ENCODE measurements at places on chromosomes 5 and 9.

DNA sequence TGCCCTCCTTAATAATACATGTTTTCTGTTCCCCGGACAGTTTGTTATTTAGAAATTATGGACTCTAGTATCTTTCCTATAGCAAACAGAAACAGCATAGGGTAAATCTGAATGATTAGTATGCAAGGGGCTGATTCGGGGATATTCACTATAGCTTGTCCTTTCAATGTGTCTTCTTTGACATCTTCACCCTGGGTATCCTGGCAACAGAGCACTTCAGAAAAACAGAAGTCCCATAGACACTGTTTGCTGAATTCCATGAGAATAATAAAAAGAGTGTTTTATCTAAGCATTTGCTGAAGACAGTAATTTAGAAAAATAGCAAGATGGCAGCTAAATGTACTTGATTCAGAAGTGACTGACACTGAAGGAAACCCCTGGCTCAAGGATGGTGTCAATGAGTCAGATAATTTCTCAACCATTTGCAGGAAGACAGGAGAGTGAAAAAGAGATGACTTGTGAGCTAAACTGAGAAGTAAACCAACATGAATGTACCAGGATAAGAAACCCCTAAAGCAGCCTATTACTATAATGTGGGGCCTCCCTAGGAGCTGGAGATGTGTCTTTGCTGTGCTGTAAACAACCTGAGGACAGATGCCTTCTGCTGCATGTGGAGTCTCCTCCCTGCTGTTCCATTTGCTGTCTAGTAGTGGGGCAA lies 246.2 kb downstream of the MAN2A1 start:
- DNase-seq = peak; percentile 30

GRCh38 chr5:144195448-144195847 lies 24.8 kb downstream of the KCTD16 start:
- DNase-seq = no peak

- no peak for DNase-seq
Observed at GRCh38 chr5:36070687-36071571, 4.2 kb upstream of the UGT3A2 start.

GRCh38 chr5:151585970-151586369 lies 5.2 kb downstream of the FAT2 start:
- DNase-seq = no peak

DNA sequence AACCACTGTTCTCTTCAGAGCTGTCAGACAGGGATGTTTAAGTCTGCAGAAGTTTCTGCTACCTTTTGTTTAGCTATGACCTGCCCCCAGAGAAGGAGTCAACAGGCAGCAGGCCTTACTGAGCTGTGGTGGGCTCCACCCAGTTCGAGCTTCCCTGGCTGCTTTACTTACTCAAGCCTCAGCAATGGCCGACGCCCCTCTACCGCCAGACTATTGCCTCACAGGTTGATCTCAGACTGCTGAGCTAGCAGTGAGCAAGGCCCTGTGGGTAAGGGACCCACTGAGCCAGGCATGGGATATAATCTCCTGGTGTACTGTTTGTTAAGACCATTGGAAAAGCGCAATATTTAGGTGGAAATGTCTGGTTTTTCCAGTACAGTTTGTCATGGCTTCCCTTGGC lies 229.6 kb downstream of the TMEM167A start:
- no peak for DNase-seq

GRCh38 chr9:126401581-126401980 lies 75.0 kb downstream of the MVB12B start:
- DNase-seq = no peak

DNA sequence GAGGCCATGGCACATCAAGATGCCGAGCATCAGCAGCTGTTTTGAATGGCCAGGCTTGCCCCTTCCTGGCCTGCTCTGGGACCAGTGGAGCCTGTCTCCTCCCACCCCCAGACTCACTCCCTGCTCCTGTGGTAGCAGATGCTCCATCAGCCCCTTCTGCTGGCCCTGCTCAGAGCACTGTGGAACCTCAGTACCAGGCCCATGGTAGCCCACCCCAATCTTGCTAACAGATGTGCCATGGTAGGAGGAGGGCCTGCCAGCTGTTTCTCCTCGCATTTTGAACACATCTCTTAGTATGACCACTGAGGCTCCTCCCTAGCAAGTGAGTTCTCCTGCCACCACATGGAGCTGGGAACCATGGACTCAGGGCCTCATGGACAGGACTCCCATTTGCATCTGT lies 29.5 kb downstream of the COL27A1 start:
- no peak for DNase-seq

GRCh38 chr5:112552216-112552615 lies 133.1 kb upstream of the EPB41L4A start:
- no peak for DNase-seq

DNA sequence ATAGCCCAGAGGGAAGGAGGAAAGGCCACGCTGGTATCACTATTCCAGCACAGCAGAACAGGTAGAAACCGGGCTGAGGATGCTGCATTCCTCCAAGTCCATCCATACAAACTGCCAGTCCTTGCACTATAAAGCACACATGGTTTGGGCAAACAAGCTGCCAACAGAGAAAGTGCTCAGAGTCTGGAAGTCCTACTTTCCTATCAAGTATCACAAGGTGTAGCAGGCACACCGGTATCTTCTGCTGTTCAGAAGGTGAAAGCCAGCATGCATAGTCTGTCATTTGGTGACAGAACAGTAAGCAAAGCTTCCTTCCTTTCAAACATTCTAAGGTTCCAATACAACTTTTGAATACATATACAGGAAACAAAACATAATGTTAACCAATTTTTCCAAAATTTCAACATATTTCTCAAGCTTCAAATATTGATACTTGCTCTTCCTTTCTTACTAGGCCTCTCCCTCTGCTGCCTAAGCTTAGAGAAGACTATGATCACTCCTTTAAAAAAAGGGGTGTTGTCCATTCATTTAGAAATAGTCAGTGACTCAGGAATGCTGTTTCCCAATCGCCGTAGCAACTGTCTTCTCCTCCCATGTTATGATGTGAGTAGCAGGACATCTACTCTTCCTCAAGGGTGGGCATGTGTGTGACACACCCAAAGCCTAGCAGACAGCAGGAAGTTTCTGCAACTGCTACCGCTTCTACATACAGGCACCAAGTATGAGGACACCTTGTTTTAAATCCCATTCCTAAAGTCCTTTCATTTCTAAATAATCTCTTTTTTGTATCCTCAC lies 14.7 kb downstream of the DIAPH1 start:
- DNase-seq = peak; percentile 50

DNA sequence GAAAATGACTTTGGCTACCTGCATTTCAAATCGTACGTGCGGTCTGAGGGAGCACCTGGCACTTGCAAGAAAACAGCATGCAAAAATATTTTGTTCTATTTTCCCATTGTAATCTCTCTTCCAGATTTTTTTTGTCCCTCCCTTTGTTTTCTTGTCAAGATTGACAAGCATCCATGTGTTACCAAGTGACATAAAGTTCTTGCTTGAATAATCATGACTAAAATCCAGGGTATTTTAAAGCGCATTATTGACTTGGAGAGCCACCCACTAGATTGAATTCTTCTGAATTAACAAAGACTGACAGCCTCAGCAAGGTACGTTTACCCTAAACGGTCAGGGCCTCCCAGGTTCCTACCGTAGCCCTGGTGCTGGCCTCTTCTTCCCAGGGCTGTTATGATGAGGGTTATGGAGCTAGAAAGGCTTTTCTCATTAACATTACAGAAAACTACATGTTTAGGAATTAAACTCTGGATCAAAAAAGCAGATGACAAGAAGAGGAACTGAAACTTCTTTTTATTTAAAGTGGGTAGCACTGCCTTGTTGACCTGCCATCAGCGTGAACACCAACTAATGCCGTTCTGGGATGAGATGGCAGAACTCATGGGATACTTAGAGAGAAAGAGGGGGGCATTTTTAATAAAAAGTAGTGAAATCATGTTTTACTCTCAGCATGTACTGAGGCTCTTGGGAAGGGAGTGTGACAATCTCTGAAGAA lies 297.0 kb downstream of the EFNA5 start:
- DNase-seq = no peak

GRCh38 chr5:132773601-132774355 lies 3.3 kb downstream of the SEPTIN8 start:
- DNase-seq = no peak

GRCh38 chr9:124870723-124871122 lies 8.8 kb downstream of the ARPC5L start:
- DNase-seq = no peak

- DNase-seq = no peak
Observed at GRCh38 chr9:125475385-125475784, 213.8 kb downstream of the GAPVD1 start.

GRCh38 chr5:1882337-1883119 lies at the start of gene IRX4:
TSS of gene IRX4 (minus strand) at chr5:1882925. CDS start at chr5:1882647, 278 bp downstream.
- no peak for DNase-seq

DNA sequence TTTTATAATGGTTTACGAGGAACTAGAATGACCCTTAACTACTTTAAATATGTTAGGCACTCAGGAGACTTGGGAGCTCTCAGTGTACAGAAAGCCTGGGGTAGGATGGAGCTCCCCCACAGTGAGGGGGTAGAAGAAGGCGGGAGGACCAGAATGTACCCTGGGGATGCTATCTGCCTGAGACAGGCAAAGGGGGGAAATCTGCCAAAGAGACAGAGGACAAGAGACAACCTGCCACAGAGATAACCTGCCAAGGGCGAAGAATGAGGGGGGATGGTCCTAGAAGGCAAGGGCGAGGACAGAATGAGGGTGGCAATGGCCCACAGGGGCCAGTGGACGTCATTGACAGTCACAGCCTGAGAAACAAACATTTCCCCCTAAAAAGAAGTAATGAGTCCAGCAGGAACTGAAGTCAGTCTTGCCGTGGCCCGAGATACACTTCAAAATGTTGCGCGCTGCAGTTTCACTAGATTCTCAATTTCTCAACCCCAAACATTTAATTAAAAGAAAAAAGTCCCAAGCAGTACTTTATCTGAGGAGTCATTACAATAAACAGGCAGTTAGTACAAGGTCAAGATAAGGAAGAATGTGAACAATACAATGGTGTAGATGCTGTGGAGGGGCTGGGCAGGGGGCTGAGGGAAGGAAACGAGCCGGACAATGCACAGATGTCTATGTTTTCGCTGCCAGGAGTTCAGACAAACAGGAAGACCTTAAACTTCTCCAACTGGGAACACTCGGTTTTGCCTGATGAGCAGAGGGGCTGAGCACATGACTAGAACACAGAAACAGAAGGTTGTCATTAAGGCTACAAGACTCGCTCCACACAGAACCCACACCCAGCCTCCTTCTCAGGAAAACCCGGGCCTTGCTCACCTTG lies 125.0 kb downstream of the LHFPL2 start:
- no peak for DNase-seq

GRCh38 chr5:173624282-173624681 lies 7.8 kb upstream of the BOD1 start:
- DNase-seq = no peak

DNA sequence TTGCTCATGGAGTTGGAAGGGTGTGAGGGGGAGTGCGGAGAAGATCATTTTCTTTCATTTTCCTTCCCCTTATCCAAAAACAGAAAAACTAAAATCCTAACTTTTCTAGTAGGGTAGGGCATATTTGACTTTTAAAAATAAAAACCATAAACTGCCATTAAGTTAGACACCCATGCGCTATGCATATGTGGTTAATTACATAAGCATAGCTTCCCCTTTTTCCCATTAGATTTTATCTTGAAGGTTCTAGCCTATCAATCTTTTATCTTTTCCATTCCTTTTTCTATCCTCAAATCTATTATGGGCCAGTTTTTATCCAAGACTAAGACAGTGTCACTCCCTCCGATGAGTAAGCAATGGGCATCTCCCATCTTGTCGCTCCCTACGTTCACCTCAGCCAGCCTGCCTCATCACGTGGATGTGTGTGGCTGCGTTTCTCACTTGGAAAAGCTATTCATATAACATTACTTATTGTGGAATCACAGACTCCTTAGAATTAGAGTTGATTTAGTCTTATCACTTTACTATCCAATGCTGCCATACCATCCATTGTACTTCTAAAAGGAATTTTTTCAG lies 49.2 kb downstream of the PCSK5 start:
- DNase-seq = no peak

GRCh38 chr5:60207040-60207439 lies 313.5 kb upstream of the PDE4D start:
- DNase-seq = no peak

GRCh38 chr9:99026956-99027298 lies 78.0 kb upstream of the TGFBR1 start:
- DNase-seq = no peak

DNA sequence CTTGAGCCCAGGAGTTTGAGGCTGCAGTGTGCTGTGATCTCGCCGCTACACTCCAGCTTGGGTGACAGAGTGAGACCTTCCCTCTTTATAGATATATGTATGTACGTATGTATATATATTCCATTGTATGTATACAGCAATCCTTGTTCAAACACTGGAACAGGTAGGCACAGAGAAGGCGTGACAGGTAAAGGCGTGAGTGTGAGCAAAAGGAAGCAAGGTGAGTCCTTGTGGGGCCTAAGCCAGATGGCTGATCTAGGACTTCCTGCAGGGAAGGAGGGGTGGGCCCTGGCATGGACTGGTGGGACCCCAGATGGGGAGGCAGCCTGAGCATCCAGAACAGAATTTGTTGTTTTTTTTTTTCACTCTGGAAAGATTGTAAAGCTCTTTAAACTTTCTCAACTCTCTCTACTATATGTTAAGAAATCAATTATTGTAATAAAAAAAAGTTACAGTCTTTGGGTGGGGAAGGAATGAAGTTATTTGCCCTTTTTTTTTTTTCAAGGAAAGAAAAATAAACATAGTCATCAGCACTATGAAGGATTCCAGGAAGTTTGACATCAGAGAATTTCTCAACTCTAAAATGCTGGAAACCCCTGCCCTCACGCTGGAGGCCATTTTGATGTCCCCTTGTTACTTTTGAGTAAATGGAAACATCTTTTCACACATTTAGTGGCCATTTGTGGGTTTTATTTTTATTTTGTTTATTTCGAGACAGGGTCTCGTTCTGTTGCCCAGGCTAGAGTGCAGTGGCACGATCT lies 38.9 kb upstream of the STXBP1 start:
- DNase-seq = no peak

DNA sequence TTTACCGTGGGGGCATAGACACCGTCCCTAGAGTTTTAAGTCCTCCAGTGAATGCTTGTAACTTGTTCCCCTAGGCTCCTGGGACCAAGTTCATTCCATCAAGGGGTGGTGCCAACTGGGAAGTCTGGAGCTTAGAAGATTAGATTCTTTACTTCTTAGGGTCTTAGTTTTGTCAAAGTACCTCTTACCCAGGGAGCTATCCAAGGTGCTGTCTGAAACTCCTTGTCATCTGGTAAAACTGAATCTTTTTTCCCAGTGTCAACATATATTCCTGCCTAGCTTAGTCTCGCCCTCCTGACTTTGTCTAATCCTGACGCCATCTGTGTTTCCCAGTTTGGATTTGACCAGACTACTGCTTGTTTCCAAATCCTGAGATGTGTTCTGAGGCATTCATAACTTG lies 41.6 kb downstream of the MAMDC2 start:
- no peak for DNase-seq

- DNase-seq = no peak
Observed at GRCh38 chr5:81703840-81704239, 47.1 kb downstream of the SSBP2 start.

DNA sequence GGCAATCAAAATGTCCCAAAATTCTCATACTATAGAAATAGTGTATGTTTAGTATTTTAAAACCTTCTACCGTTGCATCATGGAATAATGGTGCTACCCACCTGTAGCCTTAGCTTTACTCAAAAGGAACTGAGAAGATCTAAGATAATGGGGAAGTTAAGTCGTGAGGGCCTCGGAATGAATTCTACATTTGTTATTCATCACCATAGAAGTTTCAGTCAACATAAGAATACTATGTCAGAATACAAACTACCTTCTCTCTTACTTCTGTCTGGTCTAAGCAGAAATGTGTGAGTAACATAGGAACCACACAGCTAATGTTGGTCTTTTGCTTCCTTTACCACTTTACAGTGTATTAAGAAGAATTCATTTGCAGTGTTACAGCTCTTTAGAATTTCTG lies 43.2 kb downstream of the RFK start:
- DNase-seq = no peak

GRCh38 chr5:142955628-142956027 lies 185.5 kb downstream of the ARHGAP26 start:
- no peak for DNase-seq
